ENCODE measurements at places on chromosomes 4 and X. TPM values are rescaled to one million over a fixed set of nuclear protein-coding genes. Genes with fewer than 3 reads are reported as not detected.

DNA sequence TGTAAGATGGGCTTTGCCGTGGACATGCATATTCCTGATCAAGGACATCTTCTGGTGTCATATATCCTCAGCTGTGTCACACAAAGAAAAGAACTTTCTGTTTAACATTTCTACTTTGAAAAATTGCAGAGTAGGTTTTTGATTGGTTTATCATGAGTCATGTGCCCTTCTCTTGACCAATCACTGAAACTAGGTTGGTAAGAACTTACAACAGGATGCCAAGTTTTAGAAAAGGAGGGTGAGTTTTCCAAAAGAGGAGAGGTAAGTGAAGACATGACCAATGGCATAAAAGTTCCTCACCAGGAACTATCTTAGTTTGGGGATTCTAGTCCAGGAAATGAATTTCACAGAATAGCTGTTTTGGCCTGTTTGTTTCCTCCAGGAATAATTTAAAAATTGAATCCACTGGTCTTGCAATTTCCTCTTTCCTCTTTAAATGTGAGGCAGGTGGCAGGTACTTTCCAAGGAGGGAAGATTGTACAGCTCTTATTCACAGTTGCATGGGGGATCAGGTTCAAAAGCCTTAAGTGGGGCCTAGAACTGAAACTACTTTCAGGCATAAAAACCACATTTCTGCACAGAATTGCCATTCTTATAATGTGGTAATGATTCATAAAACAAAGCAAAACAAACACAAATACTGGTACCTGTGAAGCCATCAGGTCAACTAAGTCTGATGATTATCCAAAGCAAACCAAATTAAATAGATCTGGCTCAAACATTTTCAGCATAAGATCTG lies 1114.5 kb upstream of the LCORL start:
- no peak overlapping the region for H3K4me3 ChIP-seq
- no peak overlapping the region for H3K27ac ChIP-seq
- no peak for DNase-seq
- H3K36me3 ChIP-seq, result no peaks in the 10 kb centered on the region
- no peaks in the 10 kb centered on the region for H3K4me1 ChIP-seq

DNA sequence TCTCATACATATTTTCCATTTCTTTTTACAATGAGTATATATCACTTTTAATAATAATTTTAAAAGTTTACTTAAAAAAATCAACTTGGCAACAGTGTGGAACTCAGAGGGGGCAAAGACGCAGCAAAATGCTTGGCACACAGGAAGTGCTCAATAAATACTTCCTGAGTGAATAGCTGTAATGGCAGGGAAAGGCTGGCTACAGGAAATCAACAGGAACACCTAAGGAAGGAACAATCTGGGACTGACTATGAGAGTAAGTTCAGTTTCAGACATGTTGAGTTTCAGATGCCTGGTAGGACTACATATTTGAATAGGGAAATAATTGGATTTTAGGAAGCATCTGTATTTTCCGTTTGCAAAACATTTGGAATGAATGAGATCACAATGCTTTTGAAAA lies 137.6 kb downstream of the SCLT1 start:
- H3K36me3 ChIP-seq, result no peaks in the 10 kb centered on the region
- no peaks in the 10 kb centered on the region for H3K4me1 ChIP-seq
- H3K27me3 ChIP-seq, result no peaks in the 10 kb centered on the region
- no peak for DNase-seq

DNA sequence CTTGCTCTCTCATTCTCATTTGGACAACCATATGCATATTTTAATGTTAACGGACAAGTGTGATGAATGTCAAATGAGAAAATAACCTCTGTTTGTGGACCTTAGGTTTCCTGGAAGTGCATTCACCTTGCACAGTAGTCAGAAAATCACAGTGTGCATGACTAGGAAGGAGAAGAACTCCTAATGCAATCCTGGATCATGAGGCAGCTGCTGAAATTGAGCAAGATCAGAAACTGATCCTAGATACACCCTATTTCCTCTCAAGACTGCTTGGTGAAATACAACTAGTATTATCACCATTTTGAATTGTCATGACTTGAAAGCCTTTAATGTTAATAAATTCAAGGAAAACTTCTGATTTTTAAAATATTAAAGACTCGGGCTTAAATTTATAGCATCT lies 1148.9 kb downstream of the STIM2 start:
- H3K27me3 ChIP-seq, result no peaks in the 10 kb centered on the region
- no peaks in the 10 kb centered on the region for H3K36me3 ChIP-seq
- H3K4me3 ChIP-seq, result no peak overlapping the region
- DNase-seq, result peak; percentile 44
- H3K27ac ChIP-seq, result no peak overlapping the region

DNA sequence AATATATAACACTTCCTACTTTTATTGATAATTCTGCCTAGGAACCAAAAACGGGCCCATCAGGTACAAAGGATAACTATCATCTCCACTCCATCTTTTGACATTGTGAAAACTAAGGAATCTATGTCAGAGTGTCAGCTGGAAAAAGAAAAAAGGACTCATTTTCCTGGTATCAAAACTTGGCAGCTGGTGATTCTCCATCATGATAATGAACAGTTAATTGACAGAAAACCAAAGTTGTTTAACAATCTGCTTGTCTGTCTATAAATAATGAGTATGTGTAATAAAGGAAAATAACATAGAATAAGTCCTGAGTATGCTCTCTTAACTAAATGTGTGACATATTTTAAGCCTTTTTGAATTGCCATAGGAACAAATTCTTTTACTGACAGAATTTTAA lies 31.4 kb downstream of the CXorf58 start:
- no peak overlapping the region for H3K27ac ChIP-seq
- H3K36me3 ChIP-seq, result no peaks in the 10 kb centered on the region
- H3K27me3 ChIP-seq, result peaks cover 4% of the 10 kb centered on the region
- no peaks in the 10 kb centered on the region for H3K4me1 ChIP-seq
- DNase-seq, result no peak
- H3K4me3 ChIP-seq, result no peak overlapping the region

GRCh38 chr4:158346576-158346975 lies 136.3 kb downstream of the TMEM144 start:
- no peak for DNase-seq
- H3K27ac ChIP-seq, result no peak overlapping the region
- H3K4me3 ChIP-seq, result no peak overlapping the region
- H3K36me3 ChIP-seq, result no peaks in the 10 kb centered on the region
- no peaks in the 10 kb centered on the region for H3K4me1 ChIP-seq

GRCh38 chrX:137479386-137479785 lies 86.5 kb upstream of the ZIC3 start:
- no peaks in the 10 kb centered on the region for H3K27me3 ChIP-seq
- no peak overlapping the region for H3K4me3 ChIP-seq
- no peaks in the 10 kb centered on the region for H3K36me3 ChIP-seq
- H3K4me1 ChIP-seq, result no peaks in the 10 kb centered on the region
- H3K27ac ChIP-seq, result no peak overlapping the region
- no peak for DNase-seq

Gene MAGED4
- 9.9 TPM for total RNA-seq

- DNase-seq, result no peak
- no peaks in the 10 kb centered on the region for H3K4me1 ChIP-seq
- H3K4me3 ChIP-seq, result no peak overlapping the region
- no peaks in the 10 kb centered on the region for H3K36me3 ChIP-seq
- H3K27ac ChIP-seq, result no peak overlapping the region
Measured at GRCh38 chrX:155871934-155872333, 9.2 kb upstream of the VAMP7 start.

Gene TMSB15A
- 32.8 TPM for total RNA-seq

GRCh38 chr4:125350470-125351135 lies 35.8 kb downstream of the FAT4 start:
- DNase-seq, result no peak
- H3K4me3 ChIP-seq, result no peak overlapping the region
- no peak overlapping the region for H3K27ac ChIP-seq
- H3K36me3 ChIP-seq, result no peaks in the 10 kb centered on the region
- no peaks in the 10 kb centered on the region for H3K27me3 ChIP-seq

DNA sequence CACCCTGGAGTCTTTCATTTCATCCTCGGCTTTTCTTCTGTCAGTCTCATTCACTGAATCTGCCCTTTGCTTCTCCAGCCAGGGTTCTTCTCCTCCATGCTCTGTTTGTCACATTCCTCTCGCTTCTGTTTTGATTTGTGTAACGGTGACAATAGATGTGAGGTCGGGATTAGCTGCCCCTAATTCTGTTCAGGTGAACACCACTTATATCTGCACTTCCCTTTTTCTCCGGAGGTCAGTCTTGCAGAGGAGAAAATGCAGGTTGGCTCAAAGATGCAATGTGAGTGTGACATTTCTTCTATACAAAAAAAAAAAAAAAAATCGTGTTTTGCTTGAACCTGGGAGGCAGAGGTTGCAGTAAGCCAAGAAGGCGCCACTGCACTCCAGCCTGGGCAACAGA lies 262.9 kb downstream of the ASMT start:
- H3K27ac ChIP-seq, result no peak overlapping the region
- H3K4me1 ChIP-seq, result no peaks in the 10 kb centered on the region
- H3K27me3 ChIP-seq, result no peaks in the 10 kb centered on the region

- no peak for DNase-seq
- no peaks in the 10 kb centered on the region for H3K4me1 ChIP-seq
- H3K27me3 ChIP-seq, result peaks cover 8% of the 10 kb centered on the region
- H3K27ac ChIP-seq, result no peak overlapping the region
- no peaks in the 10 kb centered on the region for H3K36me3 ChIP-seq
Measured at GRCh38 chrX:15606136-15606535, 5.4 kb upstream of the ACE2 start.

DNA sequence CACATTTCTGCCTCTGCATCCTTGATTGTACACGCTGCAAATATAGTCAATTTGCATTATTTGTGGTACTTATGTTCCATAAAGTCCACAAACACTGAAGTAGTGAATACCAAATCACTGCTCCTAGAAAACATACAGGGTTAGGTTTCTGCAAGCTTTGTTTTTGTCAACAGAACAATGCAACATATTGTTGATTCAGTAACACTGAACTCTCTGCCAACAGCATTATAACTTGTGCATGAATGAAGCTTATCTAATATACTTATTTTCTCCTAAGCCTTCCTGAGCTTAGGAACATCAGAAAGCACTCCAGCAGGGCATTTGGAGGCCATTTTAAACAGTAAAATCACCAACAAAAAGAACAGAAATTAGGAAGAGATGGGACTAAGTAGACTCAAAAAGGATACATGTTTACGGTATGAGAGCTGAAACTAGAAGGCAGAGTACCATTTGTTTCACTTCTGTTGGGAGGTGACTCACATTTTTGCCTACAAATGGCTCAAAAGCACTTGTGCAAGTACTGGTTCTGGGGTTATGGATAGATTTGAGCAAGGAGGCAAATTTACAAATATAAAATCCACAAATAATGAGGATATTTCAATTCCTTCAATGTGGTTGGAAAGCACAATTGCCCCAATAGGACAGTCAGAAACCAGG lies 14.1 kb downstream of the COX18 start:
- no peak overlapping the region for H3K27ac ChIP-seq
- no peak overlapping the region for H3K4me3 ChIP-seq
- DNase-seq, result peak; percentile 13
- H3K4me1 ChIP-seq, result 0 out of 2 replicates have a peak, but pooled peaks cover 1% of the 10 kb centered on the region
- H3K36me3 ChIP-seq, result peaks cover 17% of the 10 kb centered on the region
- H3K27me3 ChIP-seq, result no peaks in the 10 kb centered on the region

GRCh38 chr4:74033739-74034138 lies 4.8 kb downstream of the CXCL3 start:
- H3K4me3 ChIP-seq, result no peak overlapping the region
- H3K36me3 ChIP-seq, result no peaks in the 10 kb centered on the region
- H3K4me1 ChIP-seq, result no peaks in the 10 kb centered on the region

- DNase-seq, result no peak
- no peaks in the 10 kb centered on the region for H3K27me3 ChIP-seq
- H3K36me3 ChIP-seq, result no peaks in the 10 kb centered on the region
- no peaks in the 10 kb centered on the region for H3K4me1 ChIP-seq
Measured at GRCh38 chr4:162891788-162892707, 274.6 kb downstream of the NAF1 start.

DNA sequence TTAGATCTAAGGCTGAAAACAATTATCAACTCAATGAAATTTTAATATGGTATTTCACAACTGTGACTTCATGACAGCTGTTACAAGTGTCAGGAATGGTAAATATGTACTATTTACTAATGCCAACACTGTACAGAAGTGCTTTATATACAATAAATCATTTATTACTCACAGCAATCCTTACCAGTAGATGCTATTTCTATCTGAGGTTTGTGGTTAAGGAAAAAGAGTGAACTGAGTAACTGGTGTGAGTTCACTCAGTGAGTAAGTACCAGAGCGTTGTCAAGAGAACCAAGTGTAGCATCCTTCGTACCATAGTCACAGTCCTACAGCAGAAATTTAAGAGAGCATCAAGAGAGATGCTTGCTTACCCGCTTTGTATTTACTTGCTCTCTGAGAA lies 23.3 kb downstream of the MTHFD2L start:
- H3K4me3 ChIP-seq, result no peak overlapping the region
- H3K27me3 ChIP-seq, result no peaks in the 10 kb centered on the region

Gene SLIT2
- 13.6 TPM for total RNA-seq

GRCh38 chrX:9644335-9644734 lies 121.3 kb downstream of the GPR143 start:
- peaks cover 5% of the 10 kb centered on the region for H3K4me1 ChIP-seq
- 0 out of 2 replicates have a peak, but pooled peaks cover 1% of the 10 kb centered on the region for H3K36me3 ChIP-seq
- H3K27me3 ChIP-seq, result no peaks in the 10 kb centered on the region
- H3K27ac ChIP-seq, result no peak overlapping the region

DNA sequence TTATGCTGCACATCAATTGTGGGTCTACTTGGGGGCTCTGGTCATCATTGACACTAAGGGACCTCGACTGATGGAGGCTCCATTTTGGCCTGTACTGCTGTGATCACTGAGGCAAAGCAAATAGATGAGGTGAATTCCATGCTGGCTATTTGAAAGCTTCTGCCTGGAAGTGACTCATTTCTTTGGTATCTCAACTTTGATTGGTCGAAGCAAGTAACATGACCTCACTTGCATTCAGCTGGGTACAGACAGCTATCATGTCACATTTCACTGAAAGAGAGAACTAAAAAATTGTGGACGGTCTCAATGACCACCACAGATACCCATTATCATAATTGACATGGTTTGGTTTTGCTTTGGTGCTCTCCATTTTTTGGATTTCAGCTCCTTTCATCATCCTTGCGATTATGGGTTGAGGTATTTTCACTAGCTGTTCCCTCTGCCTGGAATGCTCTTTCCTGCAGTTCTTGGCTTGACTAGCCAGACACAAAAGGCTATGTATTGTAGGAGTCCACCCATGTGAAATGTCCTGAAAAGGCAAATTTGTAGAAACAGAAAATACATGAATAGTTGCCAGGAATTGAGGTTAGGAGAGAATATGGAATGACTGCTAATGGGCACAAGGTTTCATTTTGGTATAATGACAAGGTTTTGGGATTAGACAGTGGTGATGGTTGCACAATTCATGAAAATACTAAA lies 369.2 kb upstream of the LCORL start:
- no peaks in the 10 kb centered on the region for H3K27me3 ChIP-seq
- no peaks in the 10 kb centered on the region for H3K4me1 ChIP-seq
- no peaks in the 10 kb centered on the region for H3K36me3 ChIP-seq
- H3K4me3 ChIP-seq, result no peak overlapping the region
- DNase-seq, result no peak

Gene SPIN2A
- 0.18 TPM for total RNA-seq

Gene MAOB
- total RNA-seq, result 0.36 TPM

Gene PAGE2
- not detected for total RNA-seq

Gene FAM199X
- total RNA-seq, result 13.8 TPM
